ENCODE measurements at places on chromosomes 16 and 17.

DNA sequence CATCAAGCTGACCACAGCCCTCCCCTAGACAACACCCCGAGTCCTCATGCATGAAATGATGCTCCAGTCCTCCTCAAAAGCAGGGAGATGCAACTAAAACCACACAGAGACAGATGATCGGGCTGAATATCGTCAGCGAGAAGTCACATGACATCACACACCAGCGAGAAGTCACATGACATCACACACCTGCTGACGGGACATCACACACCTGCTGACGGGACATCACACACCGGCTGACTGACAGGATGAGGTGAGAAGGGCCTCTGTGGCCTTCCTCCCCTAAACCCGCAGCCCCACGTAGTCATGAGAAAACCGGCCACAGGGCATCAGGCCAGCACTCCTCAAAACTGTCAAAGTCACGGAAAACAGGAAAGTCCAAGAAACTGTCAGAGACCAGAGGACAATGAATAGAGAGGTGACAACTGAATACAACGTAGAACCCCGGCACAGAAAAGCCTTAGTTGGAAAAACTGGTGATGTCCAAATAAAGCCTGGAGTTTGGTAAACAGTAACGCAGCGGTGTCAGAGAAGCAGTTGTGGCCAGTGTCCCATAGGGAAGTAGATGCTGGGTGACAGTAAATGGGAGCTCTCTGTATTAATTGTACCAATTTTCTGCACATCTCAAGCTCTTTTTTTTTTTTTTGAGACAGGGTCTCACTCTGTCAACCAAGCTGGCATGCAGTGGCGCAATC is 14.3 kb downstream of the LITAF start:
- peak; percentile 58 for DNase-seq

GRCh38 chr16:34648-34987 is 18.8 kb downstream of the POLR3K start:
- no peak for DNase-seq

- DNase-seq = no peak
These were observed 56.1 kb downstream of the AMFR start for GRCh38 chr16:56369202-56369601.

DNA sequence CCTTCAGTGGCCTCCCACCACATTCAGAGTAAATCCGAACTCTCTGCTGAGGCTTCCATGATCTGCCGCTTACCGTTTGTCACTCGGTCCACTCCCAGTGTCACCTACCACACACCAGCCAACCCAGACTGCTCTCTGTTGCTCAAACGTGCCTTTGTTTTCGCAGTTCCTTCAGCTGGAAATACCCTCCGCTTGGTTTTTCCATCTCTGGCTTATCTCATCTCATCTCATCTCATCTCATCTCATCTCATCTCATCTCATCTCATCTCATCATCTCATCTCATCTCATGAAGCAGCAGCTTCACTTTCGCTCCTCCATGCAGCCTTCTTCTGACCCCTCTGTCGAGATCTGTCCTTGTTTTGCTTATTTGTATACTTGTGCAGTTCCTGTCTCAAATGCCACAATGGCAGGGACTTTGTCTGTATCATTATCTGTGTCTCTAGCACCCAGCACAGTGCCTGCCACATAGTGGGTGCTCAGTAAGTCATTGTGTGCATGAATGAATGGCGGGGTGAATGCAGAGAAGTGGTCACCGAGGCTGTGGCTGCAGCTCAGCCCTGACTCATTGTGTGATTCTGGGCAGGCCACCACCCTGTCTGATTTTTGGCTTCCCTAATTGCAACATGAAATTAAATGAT is 3.8 kb upstream of the SNX20 start:
- peak; percentile 46 for DNase-seq

DNA sequence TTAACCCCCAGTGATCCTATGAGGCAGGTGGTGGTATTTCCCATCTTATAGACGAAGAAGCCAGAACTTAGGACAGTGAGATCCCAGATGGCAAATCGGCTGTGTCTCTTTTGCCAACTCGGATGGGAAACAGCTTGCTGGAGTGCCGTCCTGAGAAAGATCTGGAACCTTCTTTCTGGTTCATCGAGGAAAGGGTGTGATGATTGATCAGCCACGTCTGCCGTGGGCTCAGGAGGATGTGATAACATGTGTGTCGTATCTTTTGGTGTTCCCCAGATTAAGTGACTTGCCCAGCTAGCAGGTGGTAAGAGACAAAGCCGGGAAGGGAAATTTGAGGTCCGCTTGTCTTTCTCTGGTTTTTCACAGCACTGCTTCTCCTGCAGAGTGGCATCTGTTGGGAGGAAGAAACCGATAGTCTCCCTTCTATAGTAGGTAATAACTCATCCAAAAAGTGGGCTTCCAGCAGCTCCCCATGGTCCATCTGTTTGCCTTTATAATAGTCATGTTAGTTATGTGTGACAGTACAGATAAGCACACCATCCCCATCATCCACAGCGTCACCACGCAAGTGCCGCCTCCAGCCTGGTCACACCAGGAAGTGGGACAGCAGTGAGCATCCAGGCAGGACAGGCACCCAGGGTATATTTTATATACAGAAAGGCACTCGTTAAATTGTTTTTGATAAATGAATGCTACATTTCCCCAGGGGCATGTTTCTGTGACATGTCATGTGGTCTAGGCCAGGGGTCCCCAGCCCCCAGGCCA is 175.5 kb downstream of the KATNIP start:
- DNase-seq = no peak

- DNase-seq = no peak
These were observed 3.1 kb upstream of the C17orf58 start for GRCh38 chr17:67999291-67999911.

DNA sequence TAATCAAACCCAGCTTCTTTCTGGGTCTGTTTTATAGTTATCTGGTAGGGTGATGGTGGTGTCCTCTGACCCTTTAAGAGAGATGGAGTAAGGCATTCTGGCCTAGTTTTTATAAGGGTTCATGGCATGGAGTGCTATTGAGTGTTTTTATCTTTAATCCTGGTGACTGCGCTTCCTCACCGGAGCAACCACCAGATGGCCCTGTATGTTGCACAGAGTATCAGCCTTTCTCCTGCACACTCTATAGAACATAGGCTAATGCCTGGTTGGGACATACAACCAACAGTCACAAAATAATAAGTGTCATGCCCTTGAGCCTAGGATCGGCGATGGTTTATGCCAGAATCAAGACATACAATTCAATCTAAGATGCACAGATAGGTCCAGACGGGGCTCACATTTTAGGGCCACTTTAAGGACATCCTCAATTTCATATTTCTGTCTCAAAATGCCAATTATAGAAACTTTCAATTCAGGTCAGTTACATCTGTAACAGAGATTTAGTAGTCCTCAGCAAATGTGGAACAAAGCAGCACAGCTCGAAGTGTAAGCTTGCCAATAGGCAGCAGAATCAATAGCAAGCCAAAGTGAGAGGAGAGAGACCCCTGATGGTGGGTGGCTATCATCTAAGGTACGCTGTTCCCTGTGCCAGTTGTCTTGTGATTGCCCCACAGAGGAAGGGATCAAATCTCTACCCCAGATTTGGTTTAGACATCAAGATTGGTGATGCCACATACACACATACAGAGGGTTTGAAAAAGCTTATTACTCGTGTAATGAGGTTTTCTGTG is 37.2 kb upstream of the HOXB9 start:
- no peak for DNase-seq

DNA sequence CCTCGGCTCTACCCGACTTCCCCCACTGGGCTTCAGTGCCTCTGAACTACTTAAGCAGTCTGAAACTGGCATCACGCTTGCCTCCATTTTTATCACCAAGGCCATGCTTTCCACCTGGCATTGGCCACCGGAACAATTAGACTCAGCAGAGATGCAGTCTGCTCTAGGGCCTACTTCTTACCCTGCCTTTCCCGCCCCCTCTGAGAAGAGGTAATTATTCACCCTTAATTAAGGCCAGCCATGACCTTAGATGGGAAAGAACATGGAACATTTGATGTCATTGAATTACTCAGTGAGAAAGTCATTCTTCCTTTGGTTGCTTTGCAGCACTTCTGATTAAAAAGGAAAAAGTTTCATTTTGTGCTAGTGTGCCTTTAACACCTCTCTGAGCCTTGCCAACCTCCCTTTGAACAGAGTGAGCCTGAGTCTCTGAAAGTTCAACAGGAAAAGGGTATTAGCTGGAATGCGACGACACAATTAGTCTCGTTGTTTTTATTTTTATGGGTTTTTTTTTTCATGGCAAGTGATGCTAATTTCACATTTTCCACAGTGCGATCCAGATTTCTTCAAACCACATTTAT is 60.9 kb upstream of the TNRC6A start:
- DNase-seq = no peak
